ENCODE measurements at places on chromosomes 6 and 20.

DNA sequence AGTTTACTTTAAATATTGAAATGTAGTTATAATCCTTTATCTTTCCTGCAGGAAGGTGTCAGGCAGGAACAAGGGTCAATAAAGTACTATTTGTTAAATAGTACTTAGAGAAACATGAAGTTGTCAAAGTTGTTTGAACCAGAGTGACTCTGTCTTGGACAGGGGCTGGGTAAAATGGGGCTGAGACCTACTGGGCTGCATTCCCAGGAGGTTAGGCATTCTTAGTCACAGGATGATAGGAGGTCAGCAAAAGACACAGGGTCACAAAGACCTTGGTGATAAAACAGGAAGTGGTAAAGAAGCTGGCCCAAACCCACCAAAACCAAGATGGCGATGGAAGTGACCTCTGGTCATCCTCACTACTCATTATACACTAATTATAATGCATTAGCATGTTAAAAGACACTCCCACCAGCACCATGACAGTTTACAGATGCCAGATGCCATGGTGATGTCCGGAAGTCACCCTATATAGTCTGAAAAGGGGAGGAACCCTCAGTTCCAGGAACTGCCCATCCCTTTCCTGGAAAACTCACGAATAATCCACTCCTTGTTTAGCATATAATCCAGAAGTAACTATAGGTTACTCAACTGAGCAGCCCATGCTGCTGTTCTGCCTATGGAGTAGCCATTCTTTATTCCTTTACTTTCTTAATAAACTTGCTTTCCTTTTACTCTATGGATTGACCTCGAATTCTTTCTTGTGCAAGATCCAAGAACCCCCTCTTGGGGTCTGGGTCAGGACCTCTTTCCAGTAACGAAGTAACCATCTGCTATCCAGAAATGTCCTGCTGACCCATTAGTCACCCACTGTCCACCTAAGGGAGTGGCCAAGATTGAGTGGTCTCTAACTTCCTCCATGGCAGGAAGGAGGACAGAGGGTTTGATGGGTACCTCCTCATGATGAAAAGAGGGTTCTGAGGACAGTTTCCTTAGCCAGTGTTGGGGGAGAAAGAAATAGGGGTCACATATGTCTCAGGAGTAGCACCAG lies 19.6 kb downstream of the SLC22A2 start:
- no peak for DNase-seq

DNA sequence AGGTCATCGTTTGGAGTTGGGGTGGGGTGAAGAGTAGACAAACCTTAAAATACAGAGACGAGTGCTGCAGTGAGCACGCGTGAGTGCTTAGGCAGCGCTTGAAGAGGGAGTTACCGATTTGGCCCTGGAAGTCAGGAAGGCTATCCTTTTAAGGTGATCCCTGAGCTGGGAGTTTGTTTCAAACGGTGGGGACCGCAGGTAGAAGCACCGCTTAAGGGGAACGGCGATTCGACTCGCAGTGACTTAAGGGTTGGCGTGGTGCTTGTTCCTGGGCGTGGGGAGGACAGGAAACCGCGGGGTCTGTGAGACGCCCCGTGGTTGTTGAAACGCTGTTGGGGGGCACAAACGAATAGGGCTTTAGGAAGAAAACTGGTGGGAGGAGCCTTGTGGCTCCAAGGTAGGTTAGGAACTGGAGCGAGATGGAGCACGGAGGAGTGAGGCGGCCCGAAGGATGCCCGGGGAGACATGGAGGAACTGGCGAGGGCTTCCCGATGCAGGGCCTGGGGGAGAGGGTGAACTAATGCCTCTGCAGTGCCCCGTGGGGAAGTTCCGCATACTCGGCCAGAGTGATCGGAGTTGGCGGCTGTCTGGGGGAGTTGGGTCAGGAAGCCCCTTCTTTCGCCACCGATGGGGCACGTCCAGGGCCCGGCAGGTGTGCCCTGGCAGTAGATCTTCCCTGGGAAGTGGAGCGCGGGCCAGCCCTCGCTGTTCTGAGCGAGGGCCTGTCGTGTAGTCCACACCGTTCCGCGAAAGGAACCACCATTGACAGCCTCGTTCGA lies 1.3 kb upstream of the CDYL start:
- DNase-seq = peak; percentile 18

DNA sequence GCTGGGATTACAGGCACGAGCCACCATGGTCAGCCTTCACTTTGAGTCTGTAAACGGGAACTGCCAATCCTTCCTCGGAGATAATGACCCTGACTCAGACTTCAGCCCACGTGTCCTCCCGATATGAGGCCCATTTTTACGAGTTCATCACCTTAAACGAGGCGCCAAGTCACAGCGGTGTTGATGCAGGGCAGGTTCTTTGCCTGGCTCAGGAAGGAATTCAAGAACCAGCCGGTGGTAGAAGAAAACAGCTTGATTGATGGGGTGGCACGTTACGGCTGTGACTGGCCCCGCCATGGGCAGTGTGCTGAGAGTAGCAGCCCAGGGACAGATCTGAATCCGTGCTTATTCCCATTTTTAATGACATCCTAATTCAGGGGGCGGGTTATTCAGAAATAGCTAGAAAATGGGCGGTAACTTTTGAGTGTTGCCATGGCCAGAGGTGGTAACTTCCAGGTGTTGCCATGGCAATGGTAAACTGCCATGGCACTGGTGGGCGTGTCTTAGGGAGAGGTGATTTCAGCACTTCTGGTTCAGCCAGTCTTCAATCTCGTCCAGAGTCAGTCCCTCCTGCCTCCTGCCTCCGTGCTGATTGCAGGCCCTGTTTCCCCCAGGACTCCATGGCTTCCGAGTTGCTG lies 9.1 kb upstream of the MAP1LC3A start:
- no peak for DNase-seq

GRCh38 chr6:36353411-36353915 lies 16.8 kb upstream of the BNIP5 start:
- no peak for DNase-seq

GRCh38 chr6:22647719-22648118 lies 78.4 kb downstream of the HDGFL1 start:
- DNase-seq = no peak

GRCh38 chr6:139364302-139364981 lies 10.0 kb downstream of the CITED2 start:
- no peak for DNase-seq

- peak; percentile 39 for DNase-seq
Measured at GRCh38 chr20:32018269-32019155, 8.3 kb downstream of the CCM2L start.

DNA sequence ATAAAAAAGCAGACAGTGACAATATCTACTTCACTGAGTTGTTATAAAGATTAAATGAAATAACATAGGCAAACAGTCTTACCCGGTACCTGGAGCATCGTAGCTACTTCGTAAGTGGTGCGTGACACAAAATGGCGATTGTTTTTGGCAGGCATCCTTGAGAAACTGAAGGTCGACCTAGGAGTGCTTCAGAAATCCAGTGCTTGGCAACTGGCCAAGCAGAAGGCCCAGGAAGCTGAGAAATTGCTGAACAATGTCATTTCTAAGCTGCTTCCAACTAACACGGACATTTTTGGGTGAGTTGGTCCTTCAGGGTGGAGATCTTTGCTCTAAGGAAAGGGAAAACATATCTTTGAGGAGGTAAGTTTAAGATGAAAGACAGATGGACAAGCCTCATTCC lies 4.8 kb downstream of the BPIFA2 start:
- no peak for DNase-seq

- no peak for DNase-seq
Measured at GRCh38 chr6:72643214-72643613, 21.4 kb downstream of the KCNQ5 start.

GRCh38 chr20:39282619-39283092 lies 320.5 kb downstream of the DHX35 start:
- no peak for DNase-seq

GRCh38 chr6:111798281-111798725 lies 74.9 kb downstream of the FYN start:
- DNase-seq = no peak

DNA sequence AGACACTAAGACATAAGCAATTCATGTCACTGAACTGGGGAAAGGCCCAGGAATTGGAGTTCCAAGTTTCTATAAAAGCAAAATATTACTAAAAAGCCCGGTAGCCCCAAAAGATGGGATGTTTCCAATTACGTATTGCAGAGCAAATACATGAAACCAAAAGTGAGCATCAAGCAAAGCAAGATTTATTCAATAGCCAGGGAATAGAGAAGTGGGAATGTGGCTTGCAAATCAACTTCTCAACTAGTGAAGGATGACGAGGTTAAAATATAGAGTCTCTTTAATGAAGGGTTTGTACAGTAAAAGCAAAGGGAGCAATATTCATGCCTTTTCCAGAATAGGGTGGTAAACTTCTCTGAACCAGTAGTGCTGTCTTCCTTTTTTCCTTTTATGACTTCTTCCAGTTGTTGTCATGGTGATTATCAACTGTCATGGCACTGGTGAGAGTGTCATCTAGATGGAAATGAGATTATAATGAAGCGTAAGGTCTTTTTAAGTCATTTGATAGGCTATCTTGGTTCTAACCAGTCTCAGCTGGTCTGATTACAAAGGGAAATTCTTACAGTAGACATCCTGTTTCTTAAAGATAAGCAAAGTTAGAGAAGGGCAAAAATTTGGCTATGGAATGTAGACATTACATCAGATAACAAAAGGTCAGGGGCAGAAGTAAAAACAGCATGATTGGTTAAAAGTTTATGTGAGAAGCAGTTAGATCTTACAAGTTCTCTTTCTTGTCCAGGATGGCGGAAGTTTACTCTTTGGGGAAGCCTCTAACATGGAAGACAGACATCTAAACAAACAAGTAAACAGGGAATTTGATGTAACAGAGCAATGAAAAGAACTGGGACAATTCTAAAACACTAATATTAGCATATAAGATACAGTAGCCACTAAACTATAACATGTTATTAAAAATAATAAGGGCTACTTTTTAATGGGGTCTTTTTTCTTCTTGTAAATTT lies 96.9 kb downstream of the TBX18 start:
- no peak for DNase-seq

GRCh38 chr6:115783402-115784061 lies 277.2 kb downstream of the FRK start:
- DNase-seq = no peak

- no peak for DNase-seq
Measured at GRCh38 chr20:37053230-37053950, 42.4 kb downstream of the RBL1 start.

- DNase-seq = no peak
Measured at GRCh38 chr6:44219053-44219814, 2.5 kb downstream of the MYMX start.

GRCh38 chr20:53547664-53548239 lies 45.9 kb downstream of the ZNF217 start:
- no peak for DNase-seq

DNA sequence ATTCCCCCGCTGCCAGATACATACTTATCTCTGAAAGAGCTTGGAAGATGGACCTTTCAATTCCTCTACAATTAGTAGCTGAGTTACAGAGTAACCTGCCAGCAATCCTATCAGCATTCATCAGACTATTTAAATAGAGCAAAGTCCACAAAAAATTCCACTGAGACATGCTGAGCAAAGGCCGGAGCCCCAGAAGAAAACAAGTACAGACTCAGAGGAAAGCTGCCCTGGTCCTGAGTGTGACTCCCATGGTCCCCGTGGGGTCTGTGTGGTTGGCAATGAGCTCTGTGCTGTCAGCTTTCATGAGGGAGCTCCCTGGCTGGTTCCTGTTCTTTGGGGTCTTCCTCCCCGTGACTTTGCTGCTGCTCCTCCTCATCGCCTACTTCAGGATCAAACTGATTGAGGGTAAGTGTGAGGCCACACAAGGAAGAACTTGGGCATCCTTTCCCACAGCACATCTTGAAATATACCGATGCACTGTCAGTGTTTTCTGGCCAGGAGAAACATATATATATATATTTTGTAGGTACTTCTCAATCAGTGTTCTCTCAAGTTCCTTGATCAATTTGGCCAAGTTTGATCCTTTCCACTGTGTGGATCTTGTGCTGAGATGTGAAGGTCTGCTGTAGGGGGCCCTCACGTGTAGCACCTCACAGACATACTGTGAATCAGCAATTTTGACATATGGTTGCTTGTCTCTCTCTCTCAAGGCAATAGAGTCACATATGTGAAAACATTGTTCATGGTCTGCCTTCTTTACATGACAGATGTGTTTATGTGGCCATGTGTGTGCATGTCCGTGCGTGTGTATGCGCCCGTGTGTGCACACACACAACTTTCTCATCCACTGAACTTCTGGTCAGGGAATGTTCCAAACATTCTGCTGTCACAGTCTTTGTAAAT lies at the start of gene SMLR1:
Gene SMLR1, plus strand, starts transcription at position 160 of the 903 bp plus-strand sequence. Its CDS starts 8 bp downstream, at position 168.
- no peak for DNase-seq

DNA sequence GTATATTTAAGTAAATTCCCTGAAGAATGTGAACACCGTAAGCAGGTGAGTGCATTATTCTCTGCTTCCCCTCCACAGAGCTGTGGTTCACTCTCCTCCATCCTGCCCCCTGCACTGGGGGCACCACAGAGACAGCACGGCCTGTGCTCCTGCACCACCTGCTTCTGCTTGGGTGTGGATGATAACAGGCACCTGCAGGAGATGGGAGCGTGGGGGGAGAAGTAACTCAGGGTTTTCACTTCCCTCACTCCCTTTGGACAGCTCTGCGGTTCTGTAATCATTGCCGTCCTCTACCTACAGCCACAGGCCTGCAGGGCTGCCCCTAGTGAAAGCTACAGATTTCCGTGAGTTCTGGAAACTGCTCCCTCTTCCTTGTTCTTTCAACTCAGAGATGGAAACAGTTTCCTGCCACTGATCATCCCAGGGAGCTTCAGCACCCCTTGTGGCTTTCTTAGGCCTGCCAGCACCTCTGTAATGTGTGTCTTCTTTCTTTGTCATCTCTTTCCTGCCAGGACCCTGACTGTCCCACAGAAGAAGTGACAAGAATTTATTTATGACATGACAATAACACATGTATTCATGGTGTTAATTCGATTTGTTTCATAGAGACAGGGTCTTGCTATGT lies 21.3 kb upstream of the MICB start:
- DNase-seq = no peak

GRCh38 chr6:46376562-46377061 lies 114.6 kb downstream of the RCAN2 start:
- DNase-seq = no peak

DNA sequence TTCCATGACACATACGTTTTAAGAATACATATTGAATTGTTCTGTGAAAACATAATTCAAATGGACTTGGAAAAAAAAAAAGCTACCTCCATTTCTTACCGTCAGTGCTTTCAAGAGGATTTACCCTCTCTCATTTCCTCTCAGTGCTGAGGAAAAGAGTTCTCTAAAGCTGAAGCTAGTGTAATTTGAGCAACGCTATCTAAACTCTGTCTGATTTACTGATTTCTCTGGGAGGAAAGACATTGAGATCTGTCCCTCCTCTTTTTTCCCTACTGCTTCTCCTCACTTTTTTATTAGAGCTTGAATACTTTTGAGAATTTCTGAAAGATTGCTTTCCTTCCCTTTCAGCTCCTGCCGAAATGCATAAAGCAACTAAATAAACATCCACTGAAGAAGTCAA lies 41.2 kb upstream of the GRIK2 start:
- DNase-seq = no peak

- DNase-seq = no peak
Measured at GRCh38 chr6:81075974-81076373, 676.5 kb downstream of the TENT5A start.

- DNase-seq = no peak
Measured at GRCh38 chr20:49394264-49394663, 88.2 kb downstream of the KCNB1 start.

All from activated T-cell treated with anti-CD3 and anti-CD28 coated beads for 1 hour (primary cell).